NCI-H460 (cell line): ENCODE measurements at places on chromosomes 12 and 14.

GRCh38 chr12:52600071-52600470, 1.2 kb downstream of the KRT72 start:
- no peak for DNase-seq

DNA sequence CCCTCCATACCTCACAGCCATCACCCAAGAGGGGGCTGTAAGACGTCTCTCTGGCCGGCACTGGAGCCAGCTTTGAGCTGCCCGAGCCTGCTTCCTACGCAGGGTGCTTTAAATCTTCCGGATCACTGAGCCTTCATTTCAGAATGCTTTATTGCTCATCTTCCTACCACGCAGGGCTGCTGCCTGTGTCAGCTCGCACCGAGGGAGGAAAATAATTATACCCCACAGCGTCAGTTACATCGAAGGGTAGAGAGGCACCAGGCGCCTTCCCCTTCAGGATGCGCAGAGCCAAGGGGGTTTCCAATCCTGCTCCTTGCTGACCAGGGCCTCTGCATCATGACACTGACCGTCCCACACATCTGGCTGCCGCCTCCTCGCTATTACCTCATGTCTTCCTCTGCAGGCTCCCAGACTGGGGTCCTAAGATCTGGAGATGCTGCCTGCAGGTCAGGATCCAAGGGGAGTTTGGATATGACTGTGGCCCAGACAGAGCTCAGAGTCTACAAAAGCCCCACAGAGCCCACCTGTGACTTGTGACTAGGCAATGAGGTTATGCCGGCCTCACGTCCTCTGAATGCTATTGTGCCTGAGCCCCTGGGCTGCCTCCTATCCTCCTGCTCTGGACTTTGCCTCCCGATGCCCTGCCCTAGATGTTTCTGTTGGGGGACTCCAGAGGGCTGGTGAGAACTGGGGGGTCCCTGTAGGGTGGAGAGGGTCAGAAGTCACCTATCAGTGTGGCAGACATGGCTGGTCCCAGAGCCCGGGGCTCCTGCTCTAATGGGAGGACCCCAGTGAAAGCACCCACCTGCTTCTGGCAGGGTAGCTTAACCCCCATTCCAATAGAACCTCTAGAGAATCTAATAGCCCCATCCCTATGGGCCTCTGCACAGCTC, 220.3 kb upstream of the RTL1 start:
- DNase-seq: no peak

- no peak for DNase-seq
Observed at GRCh38 chr14:92589213-92589852, 75.8 kb downstream of the RIN3 start.

DNA sequence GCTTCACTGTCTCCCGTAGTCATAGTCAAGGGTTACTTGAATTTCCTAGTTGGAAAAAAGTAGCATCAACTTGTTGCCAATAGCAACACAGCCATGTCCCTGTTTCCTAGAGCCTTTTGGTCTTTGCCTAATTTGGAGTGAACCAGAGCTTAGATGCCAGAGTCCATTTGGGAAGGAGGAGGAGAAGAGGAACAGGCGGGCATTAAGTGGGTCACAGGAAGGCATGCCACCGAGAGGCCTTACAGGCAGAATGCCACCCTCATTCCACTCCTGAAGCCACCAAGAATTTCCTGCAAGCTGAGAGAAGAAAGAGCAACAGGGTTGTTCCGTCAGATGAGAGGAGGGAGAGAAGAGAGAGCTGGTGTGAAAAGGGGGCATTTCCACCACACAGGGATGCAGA, 339.5 kb downstream of the DPF3 start:
- no peak for DNase-seq

DNA sequence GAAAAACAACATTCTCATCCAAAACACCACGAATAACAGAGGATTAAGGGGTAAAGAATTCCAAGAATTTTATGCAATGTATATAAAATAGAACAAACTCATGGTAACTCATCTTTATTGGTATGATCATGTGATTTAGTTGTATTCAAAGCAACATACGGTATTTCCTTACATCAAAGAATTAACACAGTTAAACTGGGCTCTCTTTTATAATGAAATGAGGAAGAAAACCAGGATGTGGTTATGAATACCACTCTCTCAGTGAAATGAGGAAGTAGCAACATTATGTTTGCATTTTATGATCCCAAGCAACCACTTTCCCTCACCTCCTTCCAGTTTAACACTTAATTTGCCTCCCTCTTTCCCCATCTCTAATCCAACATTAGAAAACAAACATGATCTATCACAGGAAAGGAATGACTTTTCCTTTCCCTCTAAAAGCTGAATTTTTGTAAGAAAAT, 22.9 kb downstream of the SPTLC2 start:
- DNase-seq: no peak

DNA sequence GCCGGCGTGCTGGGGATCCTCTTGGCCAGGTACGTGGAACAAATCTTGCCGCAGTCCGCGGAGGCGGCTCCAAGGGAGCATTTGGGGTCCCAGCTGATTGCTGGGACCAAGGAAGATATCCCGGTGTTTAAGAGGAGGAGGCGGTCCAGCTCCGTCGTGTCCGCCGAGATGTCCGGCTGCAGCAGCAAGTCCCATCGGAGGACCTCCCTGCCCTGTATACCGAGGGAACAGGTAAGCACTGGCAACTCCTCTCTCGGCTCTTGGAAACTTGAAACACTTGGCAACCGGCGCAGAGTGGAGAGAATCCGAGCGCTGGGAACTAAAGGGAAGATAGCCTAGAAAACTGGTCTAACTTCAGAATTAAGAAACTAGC, 1.7 kb downstream of the PDE3A start:
- DNase-seq: no peak

DNA sequence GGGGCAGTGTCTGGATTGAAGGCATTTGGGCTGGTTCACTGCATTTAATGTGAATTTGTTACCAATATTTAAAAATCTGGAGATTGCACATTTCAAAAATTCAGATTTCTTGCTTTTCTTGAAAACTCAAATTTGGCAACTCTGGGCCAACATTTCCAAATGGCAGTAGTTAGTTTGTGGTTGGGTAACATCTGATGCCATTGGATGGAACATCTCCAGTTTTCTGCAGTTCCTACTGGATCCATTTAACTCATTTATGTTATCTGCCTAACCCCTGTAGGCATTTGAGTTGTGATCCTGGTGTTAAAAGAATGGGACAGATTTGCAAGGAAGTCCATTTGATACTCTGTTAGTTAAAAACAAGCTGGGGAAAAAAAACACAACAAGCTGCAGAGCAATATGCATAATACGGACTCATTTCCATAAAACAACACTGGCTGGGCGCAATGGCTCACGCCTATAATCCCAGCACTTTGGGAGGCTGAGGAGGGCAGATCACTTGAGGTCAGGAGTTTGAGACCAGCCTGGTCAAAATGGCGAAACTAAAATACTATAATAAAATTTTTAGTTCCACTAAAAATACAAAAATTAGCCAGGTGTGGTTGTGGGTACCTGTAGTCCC, 7.9 kb downstream of the EIF2B2 start:
- DNase-seq: no peak

DNA sequence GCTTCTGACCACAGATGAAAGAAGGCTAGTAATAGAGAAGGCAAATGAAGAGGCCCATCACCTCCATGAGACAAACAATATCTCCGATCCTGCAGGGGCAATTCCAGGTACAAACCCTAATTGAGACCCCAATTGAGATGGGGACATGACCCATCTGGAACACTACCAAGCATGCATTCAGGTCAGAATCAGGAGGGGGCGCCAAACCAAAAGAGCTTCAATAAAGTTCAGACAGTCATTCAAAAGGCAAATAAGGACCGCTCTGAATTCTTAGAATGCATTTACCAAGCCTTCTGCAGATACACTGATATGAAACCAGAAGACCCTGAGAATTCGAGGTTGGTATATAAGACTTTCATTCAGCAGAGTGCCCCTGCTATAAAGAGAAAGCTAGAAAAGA, 10.2 kb upstream of the EDDM3B start:
- DNase-seq: no peak

GRCh38 chr14:105507247-105507646, 16.2 kb downstream of the TEDC1 start:
- no peak for DNase-seq

DNA sequence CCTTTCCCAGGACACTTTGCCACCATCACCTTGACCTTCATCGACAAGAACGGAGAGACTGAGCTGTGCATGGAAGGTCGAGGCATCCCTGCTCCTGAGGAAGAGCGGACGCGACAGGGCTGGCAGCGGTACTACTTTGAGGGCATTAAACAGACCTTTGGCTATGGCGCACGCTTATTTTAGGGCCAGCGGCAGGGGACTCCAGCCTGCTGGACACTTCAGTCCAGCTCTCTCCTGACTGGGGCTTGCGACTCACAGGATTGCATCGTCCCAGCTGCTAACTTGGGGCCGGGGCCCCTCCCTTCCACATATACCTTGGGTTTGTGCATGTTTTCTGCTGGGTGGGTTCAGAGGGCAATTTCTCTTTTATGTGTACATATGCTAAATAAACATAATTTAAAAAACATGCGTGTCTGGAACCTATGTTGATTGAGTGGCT, 11.2 kb downstream of the AHSA1 start:
- no peak for DNase-seq

DNA sequence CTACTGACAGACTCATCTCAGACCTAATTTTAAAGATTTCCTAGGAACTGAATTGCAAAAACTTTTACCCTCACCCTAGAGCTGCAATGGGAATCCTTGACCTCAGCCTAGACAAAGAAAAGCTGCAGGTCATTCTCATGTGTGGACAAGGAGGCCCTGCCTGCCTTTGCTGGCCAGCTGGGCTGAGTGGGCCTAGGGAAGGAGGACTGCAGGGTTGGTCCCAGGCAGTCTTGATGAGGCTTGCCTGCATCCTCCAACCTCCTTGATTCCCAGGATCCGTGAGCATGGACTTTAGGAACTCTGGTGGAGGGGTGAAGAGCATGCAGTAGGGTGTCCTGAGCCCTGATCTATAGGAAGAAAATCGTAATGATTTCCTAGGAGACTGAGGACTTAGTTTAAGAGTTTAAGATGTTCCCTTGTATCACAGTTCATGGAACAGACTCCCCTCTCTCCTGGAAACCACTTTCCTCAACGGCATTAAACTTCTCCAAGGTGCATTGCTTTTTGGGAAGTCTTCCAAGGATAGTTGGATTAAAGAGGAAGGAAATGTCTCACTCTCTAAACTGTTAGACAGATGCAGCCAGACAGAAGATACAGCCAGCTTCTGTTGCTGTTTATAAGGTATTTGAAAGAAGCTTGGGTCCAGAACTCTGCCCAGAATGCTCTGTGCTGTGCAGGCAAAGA, 55.4 kb upstream of the DDX11 start:
- no peak for DNase-seq

DNA sequence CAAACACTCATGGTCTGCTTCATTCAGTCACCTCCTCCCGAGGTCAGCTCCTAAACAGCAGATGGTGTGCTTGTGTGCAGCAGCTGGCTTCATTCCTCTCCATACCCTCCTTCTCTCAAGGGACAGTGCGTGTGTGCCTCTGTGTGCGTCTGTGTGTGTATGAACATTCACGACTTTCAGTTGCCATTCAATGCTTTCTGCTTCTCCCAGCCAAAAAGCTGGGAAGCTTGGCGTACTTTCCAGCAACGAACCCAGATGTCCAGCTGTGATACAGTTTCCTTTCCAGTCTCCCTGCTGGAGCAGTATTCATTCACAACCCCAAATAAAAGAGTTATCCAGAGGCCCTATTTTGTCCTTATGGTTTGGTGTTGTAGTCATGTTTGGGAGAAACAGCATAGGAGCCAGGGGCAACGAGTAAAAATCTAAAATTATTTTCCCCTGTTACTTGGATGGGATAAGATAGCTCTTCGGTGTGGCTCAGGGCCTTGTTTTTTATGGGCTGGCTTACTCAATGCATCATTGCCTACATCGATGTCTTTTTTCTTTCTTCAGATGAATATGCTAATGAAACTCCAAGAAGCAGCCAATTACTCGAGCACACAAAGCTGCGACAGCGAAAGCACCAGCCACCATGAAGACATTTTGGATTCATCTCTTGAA, 379.3 kb downstream of the NAV3 start:
- no peak for DNase-seq

GRCh38 chr14:32225378-32225920, 22.4 kb upstream of the RNU6-8 start:
- DNase-seq: no peak

DNA sequence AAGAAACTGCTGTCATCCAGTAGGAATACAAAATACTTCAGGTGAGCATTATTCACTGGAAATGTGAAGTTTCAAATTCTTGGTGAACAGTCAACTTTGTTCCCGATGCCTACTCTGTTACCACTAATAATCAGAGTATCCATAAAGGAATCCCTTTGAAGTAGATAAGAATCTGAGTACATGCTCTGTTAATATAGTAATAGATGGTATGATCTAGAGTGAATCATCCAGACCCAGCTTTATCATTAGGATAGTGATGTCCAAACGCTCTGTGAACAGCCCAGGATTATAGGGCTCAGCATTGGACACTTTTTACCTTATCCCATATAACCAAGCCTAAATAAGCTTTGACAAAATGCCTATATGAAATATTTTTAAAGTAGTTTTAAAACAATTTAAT, 33.3 kb downstream of the PPP2R3C start:
- no peak for DNase-seq

DNA sequence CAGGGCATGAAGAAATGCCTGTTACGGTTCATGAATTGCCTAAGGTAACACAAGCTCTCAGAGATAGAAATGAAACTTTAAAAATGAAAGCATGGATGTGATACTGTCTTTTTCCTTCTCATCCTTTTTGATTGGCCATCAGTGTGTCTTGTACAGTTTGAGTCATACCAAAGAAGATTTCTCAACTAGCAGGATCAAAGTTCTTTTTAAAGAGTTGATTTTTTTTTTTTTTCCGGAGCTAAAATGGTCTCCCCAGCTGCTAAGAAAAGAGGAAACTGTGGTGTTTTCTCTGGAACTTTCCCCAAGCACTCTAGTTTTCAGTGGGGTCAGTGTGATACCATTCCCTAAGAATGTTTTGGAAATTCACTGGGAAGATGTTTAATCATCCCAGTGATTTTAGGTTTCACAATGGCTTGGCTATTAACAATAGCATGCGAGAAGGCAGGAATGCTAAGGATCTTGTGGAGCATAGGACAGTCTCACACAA, 105.0 kb downstream of the ETNK1 start:
- no peak for DNase-seq

- DNase-seq: no peak
Observed at GRCh38 chr14:24576182-24576581, at the start of gene CTSG. Gene CTSG, minus strand, starts transcription at chr14:24576250. Its CDS starts 27 bp downstream, at chr14:24576223.

DNA sequence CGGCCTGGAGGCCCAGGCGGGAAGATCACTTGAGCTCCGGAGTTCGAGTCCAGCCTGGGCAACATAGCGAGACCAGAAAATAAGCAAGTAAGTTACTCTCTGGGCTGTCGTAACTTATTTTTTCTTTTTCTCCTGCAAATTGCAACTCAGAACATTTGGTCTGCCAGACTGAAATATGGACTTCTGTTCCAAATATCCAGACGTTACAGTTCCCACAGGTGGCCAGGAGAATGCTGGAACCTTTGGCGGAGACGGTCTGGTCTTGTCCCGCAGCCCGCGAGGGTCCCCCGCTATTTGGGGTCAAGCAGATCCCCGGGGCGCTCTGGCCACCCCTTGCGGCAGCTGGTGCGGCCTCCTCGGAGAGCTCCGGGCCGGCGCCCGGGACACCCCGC, 488 bp upstream of the PLEKHH1 start:
- DNase-seq: no peak

GRCh38 chr14:44778604-44779003, 183.1 kb downstream of the KLHL28 start:
- DNase-seq: no peak
